Activated naive CD8-positive, alpha-beta T cell treated with anti-CD3 and anti-CD28 coated beads, Interleukin-2, amount 10 ng/mL, durations not matched to agents 7 days and 5 days (primary cell): ENCODE measurements at places on chromosomes 6 and 20. TPM values are rescaled to one million over a fixed set of nuclear protein-coding genes. Genes with fewer than 3 reads are reported as not detected.

DNA sequence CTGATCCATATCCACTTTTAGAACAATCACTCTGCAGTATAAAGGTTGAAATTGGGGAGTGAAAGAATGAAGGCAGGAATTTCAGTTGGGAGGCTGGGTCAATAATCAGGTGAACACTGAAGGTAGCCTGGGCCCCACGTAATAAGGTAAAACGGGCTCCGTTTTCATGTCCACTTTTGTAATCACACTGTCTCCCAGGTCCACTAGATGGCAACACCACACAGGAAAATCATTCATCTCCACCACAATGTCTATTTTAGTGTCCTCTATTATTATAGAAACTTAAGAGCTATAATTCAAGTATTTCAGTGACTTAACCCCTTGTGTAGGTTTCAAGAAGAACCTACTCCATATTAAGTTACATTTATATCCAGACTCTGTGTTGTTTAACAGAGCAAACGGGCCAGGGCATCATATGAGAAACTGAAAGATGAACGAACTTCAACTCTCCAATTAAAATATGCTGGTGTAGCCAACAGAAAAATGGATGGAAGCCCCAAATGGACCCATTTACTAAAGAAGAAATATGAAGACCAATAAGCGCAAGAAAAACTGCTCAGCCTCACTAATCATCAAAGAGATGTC is 45.9 kb upstream of the MC3R start:
- no peak for DNase-seq

- DNase-seq = no peak
Observed at GRCh38 chr6:149336609-149336928, 19.1 kb downstream of the TAB2 start.

DNA sequence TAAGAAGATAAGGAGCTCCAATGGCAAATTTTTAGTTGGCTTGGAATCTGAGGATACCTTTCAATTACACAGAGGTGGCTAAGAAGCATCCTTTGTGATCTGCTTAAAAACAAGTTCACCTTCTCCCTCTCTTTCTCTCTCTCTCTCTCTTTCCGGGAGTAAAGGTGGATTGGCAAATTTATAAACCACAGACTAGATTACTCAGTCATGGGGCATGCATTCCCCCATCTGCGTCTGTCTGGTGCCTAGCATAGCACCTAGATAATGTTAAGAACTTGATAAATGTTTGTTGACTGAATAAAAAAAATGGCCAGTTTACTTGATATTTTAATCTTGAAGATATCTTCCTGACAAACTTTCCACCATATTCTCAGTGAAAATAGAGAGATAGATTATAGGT is 312.3 kb downstream of the CDC5L start:
- DNase-seq = no peak

DNA sequence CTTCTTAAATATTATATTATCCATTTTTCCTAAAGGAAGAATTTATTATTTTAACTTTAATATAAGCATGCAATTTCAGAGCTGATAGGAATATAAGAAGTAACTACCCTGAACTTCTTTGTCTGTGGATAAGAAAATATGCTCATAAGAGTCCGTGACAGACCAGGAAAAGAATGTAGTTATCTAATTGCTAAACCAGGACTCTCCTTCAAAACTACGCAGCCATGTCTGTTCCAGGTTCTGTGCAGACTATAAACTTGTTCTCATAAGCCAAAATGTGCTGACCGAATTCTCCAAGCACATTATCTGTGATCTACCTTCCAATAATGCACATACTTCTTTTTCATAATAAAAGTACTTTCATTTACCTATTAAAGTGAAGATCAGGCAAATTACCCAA is 116.5 kb downstream of the TRDN start:
- DNase-seq = no peak

GRCh38 chr6:65999288-65999791 is 292.3 kb upstream of the EYS start:
- no peak for DNase-seq

DNA sequence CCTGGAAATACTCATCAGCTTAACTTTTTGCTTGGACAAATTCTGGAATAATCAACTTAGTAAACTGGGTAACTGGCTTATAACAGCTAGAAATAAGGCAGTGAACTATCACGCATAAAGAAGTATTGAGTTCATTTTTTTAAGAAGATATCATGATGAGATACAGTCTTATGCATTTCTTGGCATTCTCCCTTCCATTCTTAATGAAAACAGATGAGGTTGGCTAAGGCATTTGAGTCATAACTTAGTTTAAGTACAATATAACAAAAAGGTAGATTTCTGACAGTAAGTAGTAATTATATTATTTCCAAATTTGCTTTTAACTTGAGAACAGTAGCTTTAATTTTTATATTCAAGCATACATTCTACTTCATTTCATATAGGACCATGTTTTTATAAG is 56.1 kb downstream of the SAMD5 start:
- no peak for DNase-seq

DNA sequence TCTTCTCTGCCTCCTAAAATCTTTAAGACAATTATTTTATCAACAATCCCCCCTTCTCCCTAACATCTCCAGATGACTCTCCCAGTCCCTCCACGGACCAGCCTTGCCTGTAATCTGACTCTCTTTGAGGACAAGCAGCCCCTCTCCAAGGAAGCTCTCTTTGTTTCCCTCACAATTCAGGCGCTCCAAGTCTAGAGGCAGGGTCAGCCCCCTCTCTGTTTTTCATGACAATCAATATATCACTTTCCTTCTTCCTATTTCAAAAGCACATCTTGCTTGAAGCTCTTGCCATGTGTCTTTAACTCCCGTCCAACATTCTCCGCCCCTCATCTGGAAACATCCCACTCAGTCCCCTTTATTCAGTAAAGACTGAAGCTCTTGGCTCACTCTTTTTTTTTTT is 393.4 kb upstream of the SULF2 start:
- DNase-seq = no peak

DNA sequence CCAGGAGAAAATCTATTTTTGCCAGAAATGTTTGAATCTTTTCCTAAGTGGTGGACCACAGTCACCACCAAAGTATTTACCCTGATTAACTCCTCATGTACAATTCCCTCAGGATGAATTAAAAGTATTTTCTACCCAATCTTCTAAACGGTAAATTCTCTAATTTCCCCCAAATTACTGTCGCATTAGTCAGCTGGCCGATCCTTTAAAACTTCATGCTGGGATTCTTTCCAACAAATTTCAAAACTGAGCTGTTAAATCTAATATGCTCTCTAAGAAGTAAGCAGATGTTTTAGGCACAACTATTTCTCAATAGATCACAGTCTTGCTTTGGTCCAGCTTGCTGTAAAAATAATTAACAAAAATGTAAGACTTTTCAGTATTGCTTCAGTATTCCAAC is 447.2 kb downstream of the FRK start:
- no peak for DNase-seq

The PRELID3B gene
- total RNA-seq = 57.3 TPM

GRCh38 chr6:154301839-154302752 is 54.5 kb downstream of the IPCEF1 start:
- DNase-seq = no peak

DNA sequence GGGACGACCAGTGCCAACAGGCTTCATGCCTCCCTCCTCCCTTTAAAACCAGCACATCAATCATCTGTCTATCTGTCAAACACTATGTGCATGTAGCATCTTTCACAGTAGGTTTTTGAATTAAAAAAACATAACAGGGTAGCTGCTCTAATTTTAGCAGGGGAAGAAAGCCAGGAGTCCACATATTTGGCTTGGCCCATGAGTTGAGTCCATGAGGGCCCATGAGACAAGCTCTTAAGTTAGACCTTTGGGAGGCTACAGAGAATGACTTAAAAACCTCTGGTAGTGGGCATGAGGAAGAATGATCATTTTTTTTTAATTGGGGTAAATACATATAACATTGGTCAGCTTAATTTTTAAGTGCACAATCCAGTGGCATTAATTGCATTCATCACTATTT is 194.9 kb downstream of the UTRN start:
- DNase-seq = no peak

- DNase-seq = no peak
Observed at GRCh38 chr6:15881150-15881549, 218.3 kb upstream of the DTNBP1 start.

The TULP4 gene
- total RNA-seq = 58.1 TPM

The SOD2 gene
- total RNA-seq = 72.1 TPM

The TAAR6 gene
- not detected for total RNA-seq

GRCh38 chr20:46998477-46999240 is 104.0 kb downstream of the EYA2 start:
- DNase-seq = no peak

GRCh38 chr20:49268600-49269365 is 9.1 kb downstream of the ZNFX1 start:
- DNase-seq = no peak

The CLIC5 gene
- 6.0 TPM for total RNA-seq

The MTRF1L gene
- 17.2 TPM for total RNA-seq

DNA sequence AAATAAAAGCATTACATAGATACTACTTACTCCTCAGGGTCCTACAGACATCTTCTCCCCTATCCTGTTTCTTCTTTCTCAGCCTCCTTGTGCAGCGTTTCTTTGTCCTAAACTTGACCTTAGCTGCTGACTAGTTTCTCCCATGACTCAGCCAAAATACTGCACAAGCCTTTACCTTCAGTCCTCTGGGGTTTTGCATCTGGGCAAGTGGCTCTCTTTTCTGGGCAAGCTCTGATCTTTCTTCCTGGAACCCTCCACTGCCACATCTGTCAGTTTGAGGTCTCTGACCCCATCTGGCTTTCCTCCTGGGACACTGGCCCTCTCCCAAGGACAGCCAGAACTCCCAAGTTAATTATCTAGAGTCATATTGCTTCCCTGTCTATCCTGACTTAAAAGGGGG is 838.4 kb downstream of the DHX35 start:
- no peak for DNase-seq
